ENCODE measurements at places on chromosomes 2 and 18.

- no peak for DNase-seq
These were observed 100.7 kb downstream of the MAIP1 start for GRCh38 chr2:200056105-200056504.

GRCh38 chr18:3540805-3541548 is 91.0 kb downstream of the TGIF1 start:
- no peak for DNase-seq

DNA sequence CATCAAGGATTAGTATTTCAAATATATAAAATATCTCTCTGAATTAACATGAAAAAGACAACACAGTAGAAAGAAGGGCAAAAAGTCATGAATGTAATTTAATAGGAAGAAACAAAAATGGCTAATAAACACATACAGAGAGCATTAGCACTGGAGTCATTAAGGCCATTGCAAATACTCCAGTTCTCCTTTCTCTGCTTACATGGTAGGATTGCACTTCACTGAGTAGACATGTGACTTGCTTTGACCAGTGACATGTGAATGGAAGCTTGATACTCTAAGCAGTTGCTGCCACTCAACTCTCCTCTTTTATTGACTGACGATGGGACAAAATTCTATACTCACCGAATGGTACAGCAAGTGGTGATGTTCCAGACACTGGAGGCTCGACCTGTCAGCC is 153.9 kb upstream of the LGALSL start:
- no peak for DNase-seq

DNA sequence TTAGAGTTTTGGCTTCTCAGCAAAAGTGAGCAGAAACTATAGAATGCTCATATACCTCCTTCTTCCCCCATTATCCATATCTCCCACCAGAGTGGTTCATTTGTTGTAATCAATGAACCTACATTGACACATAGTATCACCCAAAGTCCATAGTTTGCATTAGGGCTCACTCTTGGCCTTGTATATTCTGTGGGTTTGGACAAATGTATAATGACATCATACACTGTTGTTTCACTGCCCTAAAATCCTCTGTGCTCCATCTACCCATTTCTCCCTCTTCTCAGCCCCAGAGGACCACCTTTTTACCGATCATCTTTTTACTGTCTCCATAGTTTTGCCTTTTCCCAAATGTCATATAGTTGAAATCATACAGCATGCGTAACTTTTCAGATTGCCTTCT is 24.1 kb downstream of the ZFP36L2 start:
- DNase-seq, result no peak

GRCh38 chr2:239725551-239725890 is 299.6 kb downstream of the NDUFA10 start:
- no peak for DNase-seq
